AG04450 (cell line): ENCODE measurements at places on chromosomes 12 and 14.

DNA sequence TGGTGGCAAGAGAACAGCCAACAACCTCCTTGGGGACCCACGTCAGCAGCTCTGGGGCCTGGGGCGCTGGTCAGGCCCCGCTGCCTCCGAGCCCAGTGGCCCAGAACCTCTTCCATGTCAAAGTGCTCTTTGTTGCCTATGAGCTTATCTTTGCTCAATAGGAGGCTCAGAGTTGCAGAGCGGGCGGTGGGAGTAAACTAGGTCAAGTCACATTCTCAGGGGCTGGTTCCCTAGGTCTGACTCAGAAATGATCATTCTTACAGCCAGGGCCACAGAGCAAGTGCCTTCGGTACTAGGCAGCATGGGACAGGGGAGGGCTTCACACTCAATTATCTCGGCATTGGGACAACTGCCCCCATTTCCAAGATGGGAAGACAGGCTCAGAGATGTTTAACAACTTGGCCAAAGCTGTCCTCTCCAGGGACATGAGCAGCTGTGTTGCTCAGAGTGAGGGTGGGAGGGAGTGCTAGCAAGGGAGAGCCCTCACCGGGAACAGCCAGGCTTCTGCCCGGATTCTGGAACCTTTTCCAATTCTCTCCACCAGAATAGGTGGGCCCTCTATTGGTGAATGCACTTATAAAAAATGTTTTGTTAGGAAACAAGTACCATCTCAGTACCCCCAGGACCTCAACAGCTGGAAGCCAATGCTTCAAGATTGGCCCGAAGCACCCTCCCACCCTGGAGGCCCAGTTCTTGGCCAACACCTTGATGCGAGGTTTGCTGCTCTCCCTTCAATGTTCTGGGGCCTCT lies 11.9 kb downstream of the SLC25A29 start:
- no peak for DNase-seq

DNA sequence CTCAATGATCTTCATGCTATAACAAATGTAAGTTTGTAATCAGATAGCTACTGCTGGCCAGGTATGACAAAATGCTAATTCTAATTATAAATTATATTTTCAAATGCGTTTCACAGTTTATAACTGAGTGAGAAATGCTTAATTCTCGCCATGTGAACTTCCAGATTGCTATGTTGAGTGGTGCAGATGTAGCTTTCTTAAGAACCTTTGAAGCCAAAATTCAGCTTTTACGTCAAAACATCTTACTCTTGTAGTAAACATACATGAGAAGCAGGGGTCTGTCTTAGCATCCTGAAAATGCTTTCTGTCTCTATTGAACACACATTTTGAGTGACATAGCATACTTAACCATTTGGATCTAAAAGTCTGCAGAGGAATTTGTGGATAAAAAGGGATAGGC lies 176.5 kb upstream of the PRICKLE1 start:
- DNase-seq = no peak

GRCh38 chr12:21818627-21819026 lies 44.1 kb upstream of the KCNJ8 start:
- peak; percentile 46 for DNase-seq

DNA sequence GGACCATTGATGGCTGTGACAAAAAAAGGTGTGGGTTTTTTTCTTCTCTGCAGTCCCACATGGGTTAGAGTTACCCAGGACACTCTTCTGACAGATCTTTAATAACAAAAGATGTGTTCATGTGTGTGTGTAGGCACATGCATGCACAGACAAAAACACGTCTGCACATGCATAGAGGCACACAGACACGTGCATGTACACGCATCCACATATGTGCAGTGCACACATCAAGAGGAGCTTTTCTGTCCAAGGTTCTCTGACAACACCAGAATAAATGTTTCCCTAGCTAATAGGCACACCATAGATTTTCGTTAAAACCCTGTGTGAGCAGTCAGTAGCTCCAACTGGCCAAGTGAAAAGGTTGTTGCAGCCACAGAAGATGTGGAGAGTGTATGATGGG lies 2.8 kb upstream of the MYL2 start:
- no peak for DNase-seq

GRCh38 chr12:90262251-90262650 lies 553.6 kb upstream of the ATP2B1 start:
- no peak for DNase-seq

- no peak for DNase-seq
These were observed 707.9 kb downstream of the AACS start for GRCh38 chr12:125773033-125773640.

- DNase-seq = no peak
These were observed 359.6 kb upstream of the DIO2 start for GRCh38 chr14:80570930-80571298.

GRCh38 chr12:111409403-111409779 lies 3.7 kb downstream of the SH2B3 start:
- no peak for DNase-seq

- DNase-seq = peak; percentile 80
These were observed 25.4 kb upstream of the EIF4B start for GRCh38 chr12:52980650-52981423.

DNA sequence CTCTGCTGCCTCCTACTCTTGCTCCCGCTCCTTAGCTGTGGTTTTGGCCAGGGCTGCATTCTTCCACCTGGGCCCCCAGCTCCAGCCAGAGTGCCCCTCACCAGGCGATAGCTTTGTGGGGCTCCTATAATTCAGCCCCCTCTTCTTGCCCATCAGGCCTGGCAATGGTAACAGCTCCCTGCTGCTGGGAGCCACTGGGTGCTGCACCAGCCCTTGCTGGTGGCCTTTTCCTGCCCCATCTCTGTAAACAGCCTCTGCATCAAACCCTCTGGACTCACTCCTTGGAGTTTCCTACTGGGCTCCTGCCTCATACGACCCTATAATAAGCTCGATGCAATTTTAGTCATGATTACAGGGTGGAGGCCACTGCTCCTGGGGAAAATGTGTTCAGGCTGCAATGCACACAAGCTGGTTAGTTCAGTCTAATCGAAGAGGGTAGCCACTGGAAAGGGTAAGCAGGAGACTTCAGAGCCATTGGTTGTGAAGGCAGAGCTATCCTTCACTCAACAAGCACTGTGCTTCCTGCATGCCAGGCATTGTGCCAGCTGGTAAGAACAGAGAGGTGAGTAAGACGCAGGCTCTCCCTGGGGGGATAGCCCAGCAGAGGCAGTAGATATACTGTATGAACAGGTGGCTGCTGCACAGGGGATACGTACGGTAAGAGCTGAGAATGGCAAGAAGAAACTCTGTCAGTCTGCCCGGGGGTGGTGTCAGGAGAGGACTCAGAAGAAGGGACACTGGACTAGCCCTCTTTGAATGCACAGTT lies 24.7 kb downstream of the CLMN start:
- DNase-seq = no peak

DNA sequence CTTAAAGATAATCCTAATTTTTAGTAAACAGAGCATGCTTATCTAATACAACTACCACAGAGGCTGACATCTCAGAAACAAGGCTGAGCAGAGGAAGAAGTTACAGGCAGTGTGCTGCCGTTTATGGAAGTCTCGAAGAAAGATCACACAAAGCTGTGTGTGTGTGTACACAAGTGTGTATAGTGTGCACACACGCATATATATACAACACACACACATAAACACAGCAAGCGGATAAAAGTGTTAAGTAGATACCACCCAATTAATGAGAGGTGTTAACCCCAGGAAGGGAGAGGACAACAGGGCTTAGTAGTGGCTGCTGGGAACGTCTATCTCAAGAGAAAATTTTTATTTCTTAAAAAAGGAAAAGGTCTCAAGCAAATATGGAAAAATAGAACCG lies 15.3 kb downstream of the CCDC88C start:
- no peak for DNase-seq

GRCh38 chr14:75453817-75454434 lies 26.1 kb downstream of the JDP2 start:
- DNase-seq = no peak

GRCh38 chr12:20211541-20211940 lies 156.8 kb upstream of the PDE3A start:
- no peak for DNase-seq

DNA sequence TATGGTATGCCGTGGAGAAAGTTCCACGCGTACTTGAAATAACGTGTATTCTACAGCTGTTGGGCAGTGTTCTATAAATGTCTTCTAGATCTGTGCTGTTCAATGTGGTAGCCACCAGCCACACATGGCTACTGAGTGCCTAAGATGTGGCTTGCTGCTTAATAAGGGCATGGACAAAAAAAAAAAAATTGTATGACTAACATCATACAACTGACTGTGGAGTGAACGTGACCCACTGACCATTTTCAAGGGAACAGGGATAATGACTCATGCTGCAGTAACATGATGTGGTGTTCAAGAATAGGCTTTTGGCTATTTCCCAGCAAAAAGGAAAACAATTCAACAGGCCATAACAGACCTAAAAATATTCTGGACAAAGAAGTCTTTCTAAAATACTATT lies 13.0 kb downstream of the ATG14 start:
- peak; percentile 90 for DNase-seq

DNA sequence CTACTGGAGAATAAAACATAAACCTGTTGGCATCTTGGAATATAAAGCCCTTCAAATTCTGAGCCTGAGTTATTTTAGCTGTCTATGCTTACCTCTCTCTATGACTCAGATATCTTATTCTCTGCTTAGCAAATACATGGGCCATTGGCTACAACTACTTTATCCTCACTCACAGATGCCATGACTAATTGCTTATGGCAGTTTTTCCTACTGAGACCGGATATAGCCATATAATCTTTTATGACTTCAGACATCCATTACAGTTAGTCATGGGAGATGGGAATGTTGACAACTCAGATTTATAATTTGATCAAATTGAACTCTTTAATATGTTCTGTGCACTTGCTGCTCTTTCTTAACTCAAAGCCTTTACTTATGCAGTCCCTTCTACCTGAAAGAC lies 502.4 kb upstream of the ATP2B1 start:
- DNase-seq = no peak

- no peak for DNase-seq
These were observed 51.2 kb upstream of the NOS1 start for GRCh38 chr12:117412465-117413188.

DNA sequence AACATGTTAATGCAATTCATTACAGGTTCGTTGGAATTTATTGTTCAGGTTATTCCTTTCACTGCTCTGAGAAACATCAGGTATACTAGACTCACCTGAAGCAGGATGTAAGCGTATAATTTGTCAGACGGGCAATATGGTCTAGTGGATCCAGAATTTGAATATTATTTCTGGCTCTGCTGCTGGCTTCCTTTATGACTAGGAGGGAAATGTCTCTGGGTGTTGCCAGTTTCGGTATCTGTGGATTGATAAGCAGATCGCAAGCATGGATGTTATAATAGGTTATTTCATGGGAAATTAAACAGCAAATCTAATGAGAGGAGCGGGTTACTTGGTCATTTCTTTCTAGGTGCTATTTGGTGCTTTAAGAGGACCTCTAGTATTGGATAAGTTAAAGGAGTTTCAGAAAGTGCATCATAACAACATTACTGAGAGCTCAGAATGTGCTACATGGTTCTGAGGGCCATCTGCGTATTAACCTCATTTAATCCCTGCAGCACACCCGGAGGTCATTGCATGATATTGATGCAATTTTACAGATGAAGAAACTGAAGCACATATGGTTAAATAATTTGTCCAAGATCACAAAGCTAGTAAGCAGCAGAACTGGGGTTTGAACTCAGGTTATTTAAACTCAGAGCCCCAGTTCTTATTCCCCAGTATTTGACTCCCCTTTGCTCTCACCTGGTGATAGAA lies 47.3 kb upstream of the BCAT1 start:
- DNase-seq = no peak

DNA sequence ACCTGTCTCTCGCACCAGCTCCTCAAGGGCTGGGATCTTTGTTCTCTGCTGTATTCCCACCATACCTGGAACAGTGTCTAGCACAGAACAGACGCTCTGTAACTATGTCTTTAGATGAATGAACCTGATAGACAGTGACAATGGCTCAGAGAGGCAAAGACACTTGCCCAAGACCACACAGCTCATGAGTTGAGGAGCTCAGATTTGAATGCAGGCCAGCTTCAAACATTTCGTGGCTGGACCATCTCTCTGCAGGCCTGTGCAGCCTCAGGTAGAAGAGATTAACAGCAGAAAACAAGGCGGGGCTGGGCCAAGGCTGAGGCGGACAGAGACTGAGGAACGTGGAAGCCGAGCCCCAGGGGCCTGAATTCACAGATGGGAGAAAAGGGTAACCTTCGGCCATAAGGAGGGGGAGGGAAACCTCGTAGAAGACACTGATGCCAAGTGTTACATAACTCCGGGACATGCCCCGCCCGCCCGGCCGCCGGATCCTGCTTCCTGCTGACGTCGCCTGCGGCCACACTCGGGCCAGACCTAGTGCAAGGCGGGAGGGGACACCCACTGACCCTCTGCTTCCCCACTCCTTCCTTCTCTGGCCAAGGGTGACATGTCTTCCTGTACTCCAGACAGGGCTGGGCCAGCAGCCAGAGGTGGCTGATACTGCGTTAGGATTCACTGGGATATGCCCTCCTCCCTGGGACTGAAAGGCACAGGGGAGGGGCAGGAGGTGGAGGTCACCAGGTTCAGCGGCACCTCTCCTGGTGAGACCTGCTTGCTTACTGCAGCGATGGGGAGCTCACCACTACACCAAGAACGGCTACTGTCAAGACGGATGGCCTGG lies 86.8 kb downstream of the RFLNA start:
- no peak for DNase-seq
